ENCODE measurements at places on chromosomes 5 and 9. TPM values are rescaled to one million over a fixed set of nuclear protein-coding genes. Genes with fewer than 3 reads are reported as not detected.

DNA sequence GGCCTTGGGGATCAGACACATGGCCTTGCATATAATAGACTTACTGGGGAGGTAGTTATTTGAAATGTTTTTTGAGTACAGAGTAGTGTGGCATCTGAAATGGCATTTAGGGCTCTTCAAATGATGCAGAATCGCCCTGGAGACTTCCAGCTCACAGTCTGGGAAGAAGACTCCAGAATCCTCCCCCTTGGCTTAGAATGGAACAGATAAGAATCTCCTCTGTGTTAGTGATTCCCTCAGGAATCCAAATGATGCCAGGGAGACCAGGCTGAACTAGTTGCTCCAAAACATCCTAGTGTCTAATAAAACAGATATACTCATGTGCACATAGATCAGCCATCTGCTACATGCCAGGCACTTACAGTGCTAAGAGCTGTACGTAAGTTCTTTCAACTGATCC, 38.6 kb upstream of the SMC5 start:
- DNase-seq, result no peak

DNA sequence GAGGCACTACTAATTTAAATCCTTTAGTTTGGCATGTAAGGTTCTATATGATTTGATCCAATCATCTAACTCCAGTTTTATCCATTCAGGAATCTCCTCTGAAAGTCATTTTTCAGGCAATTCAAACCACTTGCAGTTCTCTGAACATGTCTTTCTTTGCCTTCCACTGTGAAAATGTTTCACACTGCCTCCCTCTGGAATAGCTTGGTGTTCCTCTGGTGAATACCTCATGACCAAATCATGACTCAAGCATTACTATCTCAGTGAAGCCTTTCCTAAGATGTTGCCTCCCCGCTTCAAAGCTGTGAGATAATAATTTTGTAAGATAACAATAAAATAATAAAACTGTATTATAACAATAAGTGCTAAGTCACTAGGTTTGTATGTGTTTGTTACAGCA, 981.1 kb downstream of the DTWD2 start:
- no peak for DNase-seq

GRCh38 chr9:77981332-77981731, 50.3 kb downstream of the GNAQ start:
- DNase-seq, result no peak

- no peak for DNase-seq
Observed at GRCh38 chr9:10000669-10001068, 612.1 kb downstream of the PTPRD start.

Gene ZSWIM6
- total RNA-seq, result 34.3 TPM

GRCh38 chr9:117465706-117466105, 50.8 kb upstream of the ASTN2 start:
- DNase-seq, result no peak

Gene GPRIN1
- 35.9 TPM for total RNA-seq

DNA sequence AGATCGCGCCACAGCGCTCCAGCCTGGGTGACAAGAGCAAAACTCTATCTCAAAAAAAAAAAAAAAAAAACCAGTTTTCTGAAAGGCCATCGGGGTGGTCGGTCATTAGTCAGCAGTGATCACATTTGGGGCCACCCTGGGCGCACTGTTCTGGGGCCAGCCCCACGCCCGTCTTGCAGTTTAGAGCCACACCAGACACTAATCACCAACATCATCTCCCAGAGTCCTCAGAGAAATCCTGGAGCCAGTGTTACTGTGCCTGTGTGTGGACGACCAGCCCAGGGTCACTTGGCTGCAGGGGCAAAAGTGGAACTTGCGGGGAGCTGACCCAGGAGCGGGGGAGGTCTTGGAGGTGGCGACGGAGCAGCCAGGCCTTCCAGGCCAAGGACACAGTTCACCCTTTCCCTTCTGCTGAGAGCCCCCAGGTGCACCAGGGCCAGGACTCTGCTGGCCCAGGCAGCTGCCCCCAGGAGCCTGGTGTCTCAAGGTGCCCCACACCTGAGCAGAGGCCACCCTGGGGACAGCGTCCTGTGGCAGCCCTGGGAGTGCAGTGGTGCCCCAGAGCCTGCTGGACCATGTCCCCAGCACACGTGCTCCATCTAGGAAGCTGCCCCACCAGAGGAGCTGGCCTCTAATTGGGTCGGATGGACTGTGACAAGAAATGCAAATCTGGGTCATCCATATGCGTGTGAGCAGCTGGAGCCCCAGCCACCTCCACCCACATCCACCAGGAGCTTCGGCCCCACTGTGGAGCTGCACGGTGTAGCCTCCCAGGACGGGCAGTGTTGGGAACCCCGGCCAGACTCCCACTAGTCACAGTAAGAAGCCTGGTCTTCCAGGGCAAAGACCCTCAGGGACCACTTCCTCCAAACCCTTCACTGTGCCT, 51.1 kb downstream of the NEK6 start:
- no peak for DNase-seq

Gene PLGRKT
- 24.6 TPM for total RNA-seq

Gene ICE1
- 35.1 TPM for total RNA-seq

Gene MELK
- 60.4 TPM for total RNA-seq

Gene SLC23A1
- not detected for total RNA-seq
